ENCODE measurements at places on chromosomes 4 and X.

GRCh38 chr4:12746221-12746620 lies 737.9 kb downstream of the RAB28 start:
- DNase-seq: no peak

DNA sequence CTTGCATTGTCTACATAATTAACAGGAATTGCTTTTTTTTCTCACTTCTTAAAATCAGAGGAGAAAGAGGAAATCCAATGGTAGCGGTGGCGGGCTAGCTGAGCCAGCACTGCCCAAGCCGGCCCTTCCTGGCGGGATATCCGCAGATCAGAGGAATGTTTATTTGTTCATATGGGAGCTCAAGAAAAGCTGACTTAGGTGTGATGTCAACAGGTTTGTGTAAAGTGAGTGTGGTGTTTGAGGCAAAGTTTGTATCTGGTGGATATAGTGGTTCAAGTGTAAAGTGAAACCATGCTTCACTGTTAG lies 466 bp upstream of the SLC39A8 start:
- DNase-seq: no peak

DNA sequence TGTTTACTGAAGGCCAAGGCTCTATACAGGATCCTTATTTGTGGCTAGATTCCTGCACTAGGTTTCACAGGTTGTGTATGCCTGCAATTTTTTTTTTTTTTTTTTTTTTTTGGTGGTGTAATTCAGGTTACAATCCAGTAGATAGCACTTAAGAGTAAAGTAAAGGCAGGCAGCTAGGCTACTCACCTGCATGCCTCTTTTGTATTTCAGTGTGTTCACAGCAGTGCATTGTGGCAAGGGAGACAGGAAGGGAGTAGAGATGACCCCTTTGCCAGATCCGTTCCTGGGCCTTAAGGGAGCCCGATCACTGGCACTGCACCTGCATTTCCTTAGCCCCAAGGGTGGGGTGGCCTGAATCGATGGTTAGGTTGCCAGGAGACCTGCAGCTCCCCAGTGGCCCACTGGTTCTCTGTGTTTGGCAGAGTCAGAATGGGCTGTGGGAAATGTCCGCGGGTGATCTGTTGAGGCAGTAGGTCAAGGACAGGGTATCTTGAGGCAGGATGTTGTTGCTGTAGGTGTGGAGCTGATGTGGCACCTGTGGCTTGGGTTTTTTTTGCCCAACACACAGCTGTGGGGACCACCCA lies 374.9 kb upstream of the AADAT start:
- DNase-seq: no peak

- no peak for DNase-seq
These were observed 177.1 kb downstream of the CBR4 start for GRCh38 chr4:168832763-168833575.

All from AG09309 (cell line).